ENCODE measurements at places on chromosomes 12 and 14.

DNA sequence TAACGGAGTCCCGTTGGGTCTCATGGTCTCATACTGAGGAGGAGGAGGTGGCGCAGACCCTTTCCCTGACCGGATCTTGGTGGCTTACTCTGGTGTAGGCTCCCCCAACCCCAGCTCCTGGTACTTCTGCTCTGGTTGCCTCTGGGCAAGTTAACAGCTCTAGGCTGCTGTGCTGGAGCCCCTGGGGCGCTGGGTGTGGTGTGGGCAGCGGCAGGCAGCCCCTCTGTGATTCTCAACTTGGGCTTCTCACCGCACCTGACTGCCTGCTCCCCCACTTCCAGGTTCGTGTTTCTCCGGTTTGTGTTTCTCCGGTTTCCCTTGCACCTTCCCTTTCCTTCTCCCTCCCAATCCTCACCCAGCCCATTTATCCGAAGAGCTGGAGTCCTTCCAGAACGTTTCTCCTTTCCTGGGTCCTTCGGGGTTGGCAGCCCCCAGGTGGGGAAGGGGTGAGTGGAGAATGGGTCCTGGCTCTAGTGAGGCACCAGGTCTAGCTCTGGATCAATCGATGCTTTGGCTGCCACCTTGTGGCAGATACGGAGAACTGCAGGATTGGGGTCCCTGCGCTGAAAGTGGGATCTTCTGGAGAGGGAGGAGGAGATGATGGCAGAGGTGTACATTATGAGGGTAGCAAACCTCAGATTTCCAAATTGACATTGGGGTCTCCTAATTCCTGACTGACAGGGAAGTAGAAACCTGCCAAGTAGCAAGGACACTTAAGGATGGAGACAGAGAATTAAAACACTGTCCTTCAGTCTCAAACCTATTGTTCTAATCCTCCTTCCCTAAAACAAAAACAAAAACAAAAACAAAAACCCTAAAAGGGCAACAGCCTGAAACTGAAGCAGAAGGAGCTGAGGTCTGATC, 8.3 kb downstream of the CISTR start:
- DNase-seq = peak; percentile 89

DNA sequence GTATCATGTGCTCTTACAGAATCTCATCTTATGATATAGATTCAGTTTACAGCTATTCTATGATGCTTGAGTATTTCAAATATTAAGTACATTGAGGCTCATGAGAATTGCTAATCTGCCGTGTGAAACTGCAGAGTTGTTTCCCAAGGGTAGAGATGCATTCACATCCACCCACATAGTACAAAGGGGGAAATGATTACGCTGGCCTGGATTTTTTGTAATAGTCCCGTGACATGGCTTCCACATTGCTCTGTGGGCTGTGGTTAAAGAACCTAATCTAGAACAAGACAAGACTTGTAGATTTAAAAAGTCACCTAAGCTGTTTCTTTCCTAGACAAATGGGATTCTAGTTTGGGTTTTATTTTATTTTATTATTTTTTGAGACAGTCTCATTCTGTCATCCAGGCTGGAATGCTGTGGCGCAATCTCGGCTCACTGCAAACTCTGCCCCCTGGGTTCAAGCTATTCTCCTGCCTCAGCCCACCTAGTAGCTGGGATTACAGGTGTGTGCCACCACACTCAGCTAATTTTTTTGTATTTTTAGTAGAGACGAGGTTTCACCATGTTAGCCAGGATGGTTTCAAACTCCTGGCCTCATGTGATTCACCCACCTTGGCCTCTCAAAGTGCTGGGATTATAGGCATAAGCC, 13.0 kb upstream of the RIOX1 start:
- no peak for DNase-seq

DNA sequence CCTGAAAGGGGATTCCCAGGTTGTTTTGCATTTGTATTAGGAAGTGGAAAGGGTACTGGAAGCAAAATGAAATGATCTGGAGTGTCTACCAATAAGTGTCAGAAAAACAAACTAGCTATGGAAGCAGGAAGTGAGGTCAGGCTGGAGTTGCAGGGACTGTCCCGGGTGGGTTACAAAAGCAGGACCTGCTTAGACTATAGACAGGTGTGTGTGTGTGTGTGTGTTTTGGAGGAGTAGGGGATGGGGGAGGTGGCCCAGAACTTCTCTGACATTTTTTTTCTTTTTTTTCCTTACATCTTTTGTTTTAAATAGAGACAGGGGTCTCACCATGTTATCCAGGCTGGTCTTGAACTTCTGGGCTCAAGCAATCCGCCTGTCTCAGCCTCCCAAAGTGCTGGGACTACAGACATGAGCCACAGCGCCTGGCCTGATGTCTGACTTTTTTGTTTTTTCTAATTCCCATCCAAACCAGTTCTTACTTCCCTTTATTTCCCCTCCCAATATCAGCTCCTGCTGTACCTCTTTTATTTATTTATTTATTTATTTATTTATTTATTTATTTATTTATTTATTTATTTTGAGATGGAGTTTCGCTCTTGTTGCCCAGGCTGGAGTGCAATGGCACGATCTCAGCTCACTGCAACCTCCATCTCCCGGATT, 512 bp upstream of the RND1 start:
- no peak for DNase-seq

- DNase-seq = no peak
These were observed 781.4 kb upstream of the TMEM132C start for GRCh38 chr12:127485528-127485927.

- no peak for DNase-seq
These were observed 105.8 kb downstream of the PRKD1 start for GRCh38 chr14:29821661-29822429.
